ENCODE measurements at places on chromosomes 7 and 10.

DNA sequence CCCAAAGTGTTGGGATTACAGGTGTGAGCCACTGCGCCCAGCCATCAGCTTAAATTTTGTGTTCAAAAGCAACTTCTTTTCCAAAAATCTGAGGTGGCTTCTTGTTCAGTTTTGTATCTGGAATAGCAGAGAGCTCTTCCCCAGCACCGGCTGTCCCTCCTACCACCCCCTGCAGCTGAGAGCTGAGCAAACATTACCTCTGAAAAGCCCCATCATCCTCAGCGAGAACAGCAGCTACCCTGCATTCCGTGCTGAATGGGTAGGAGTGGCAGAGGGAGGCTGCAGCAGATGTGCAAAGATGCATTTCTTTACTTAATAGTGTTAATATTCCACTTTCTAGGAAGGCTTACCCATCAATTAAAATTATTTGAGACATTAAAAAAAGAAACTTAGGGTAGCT lies 31.8 kb downstream of the CCM2 start:
- DNase-seq, result no peak

- DNase-seq, result peak; percentile 67
Observed at GRCh38 chr7:81469869-81470723, 299.8 kb downstream of the HGF start.

DNA sequence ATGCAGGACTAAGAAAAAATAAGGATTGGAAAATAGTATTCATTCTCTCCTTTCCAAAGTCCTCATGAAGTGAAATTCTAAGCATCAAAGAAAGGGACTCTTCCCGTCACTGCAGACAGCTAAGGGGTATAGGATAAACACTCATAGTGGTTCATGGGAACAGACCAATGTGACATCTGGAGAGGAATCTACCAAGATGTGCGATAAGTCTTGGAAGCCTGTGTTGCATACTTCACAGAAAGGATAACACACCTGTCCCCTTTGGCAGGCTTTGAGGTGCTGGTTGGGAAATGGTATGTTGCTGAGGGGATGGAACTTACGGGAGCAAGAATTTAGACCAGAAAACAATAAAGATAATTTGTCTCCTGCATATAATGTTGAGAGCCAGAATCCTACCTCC lies 248.1 kb downstream of the ARHGAP21 start:
- peak; percentile 37 for DNase-seq

GRCh38 chr7:80189638-80190037 lies 55.0 kb downstream of the GNAI1 start:
- no peak for DNase-seq

DNA sequence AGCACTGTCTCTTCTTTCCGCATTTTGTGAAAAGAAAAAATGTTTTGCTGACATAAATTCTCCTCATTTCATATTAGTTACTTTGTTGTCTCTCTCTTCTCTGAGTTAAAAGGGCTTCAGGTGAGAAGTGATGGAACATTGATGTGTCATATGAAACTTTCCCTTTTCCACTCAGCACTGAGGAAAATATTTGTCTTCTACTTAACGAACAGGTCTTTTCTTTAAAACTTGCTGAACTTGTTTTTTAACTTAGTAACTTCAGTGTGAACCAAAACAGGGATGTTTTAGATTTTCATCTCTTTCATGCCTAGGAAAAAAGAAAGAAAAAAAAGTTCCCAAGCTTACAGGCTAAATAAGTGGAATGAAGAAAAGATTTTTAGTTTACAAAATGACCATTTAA lies 19.0 kb upstream of the TSPAN12 start:
- DNase-seq, result peak; percentile 87

GRCh38 chr10:30028738-30029030 lies 30.7 kb downstream of the JCAD start:
- DNase-seq, result no peak

GRCh38 chr7:128215739-128216138 lies 25.3 kb upstream of the LEP start:
- peak; percentile 84 for DNase-seq

DNA sequence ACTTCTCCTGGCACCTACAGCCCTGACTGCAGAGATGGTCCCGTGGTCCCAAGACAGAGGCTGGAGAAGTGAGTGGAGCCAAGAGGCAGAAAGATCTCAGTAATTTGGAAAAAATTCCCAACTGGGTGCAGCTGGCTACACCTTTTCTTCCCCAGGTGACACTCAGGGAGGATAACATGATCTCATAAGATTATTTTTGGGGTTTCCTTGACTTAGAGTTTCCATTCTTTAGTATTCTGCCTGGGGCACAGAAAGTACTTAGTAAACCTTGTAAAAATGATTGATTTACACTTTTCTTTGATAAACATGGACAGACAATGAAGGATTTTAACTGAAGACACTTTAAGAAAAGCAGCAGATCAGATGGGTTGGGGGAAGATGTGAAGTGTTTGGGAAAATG lies 38.6 kb downstream of the HECW1 start:
- DNase-seq, result no peak

GRCh38 chr7:51645255-51645654 lies 328.6 kb upstream of the COBL start:
- DNase-seq, result no peak

- DNase-seq, result no peak
Observed at GRCh38 chr7:100491192-100491578, 7.5 kb downstream of the NYAP1 start.

DNA sequence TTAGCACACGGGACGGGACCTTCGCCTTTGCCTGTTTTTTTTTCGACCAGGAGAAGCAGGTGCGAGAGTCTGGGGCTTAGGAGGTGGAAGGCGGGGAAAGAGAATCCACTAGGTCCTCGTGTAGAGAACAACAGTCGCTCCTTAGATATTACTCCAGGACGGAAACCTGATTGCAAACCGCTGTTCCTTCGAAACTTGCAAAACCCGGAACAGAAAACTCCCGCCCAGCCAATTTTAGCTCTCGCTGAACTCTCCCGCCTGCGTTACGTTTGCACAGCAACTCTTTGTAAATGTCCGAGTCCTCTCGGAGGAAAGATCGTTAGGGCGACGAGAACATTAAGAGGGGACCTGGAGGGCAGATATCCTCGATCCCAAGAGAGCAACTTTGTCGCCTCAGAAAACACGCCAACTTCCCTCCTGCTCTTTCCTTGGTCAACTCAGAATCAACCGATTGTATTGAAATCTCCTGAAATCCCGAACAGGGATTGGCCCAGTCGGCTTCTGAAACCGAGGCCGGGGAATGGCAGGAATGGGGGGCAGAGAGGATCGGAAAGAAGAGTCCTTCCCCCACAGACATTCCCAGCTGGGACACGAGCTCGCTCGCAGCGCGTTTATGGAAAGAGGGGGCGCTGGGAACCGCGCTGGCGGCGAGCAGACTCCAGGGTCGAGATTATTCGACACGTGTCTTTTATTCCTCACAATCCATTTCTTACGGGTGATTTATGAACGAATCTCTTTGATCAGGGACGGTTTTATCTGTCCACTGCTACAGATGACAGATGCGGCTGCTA lies 9.9 kb downstream of the TWIST1 start:
- DNase-seq, result peak; percentile 12

DNA sequence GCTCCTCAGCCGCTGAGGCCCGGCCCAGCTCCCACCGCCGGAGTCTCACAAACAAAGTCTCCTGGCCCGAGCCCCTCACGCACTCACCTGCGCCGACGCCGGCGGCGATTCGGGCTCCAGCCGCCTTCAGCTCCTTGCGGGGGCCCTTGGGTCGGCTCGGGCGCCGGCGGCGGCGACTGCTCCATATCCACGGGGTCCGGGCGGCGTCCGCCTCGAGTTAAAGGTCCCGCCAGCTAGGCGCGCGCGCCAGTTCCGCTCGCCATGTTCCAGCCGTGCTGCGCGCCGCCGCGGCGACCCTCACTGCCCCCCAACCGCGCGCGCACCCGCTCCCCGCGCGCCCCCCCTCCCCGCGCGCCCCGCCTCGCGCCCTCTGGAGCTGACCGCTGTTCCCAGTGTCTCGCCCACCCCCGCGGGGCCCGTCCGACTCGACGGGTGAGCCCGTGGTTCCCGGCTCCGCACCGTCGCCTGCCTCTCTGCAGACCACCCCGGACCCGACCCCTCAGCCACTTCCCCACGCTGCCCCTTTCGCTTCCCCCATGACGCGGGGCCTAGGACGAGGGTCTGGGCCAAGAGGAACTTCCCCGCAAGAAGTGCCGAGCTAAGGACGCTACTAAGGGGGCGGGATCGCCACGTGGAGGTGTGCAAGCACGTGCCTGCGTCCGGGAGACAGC lies 396.1 kb downstream of the ZNF33B start:
- no peak for DNase-seq

- DNase-seq, result peak; percentile 60
Observed at GRCh38 chr7:108004220-108005142, 1.5 kb upstream of the LAMB1 start.

DNA sequence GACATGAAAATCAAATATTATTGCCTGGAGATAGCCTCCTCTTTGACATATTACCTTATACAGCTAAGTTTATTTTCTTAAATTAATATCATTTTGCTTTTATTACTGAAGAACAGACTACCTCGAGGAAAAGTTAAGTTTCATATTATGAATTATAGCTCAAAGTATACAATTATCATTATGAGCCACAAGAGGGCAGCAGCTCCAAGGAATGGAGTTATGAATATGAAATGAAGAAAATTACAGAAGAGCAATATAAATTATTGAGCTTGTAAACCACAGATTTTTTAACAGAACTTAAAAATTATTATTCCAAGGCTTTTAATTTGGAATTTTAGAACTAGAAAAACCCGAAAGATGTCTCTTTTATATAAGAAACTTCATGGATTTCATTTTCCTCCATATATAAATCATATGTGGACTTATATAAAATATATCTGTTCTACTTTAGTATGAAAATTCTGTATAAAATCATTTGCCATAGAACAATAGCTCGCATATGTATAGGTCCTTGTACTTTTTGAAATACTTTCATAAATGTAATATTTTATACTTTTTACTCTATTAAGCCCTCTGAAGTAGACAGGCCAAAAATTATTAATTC lies 40.1 kb downstream of the IQUB start:
- DNase-seq, result peak; percentile 22

DNA sequence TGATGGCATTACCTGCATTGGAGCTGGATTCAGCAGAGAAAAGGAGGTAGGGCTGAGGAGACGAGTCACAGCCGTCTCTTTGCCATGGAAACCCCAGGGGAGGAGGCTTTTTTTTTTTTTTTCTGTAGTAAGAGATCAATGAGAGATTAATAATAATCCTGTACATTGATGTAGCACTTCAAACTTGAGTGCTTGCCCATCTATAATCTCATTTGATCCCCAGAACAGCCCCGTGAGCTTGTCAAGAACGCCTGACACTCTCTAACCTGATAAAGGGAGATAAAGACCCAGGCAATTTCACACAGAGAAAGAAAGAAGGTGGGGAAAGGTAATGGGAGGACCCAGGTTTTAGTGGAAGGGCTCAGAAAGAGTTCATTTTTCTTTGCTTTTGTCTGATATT lies 195.2 kb upstream of the FOXK1 start:
- no peak for DNase-seq

DNA sequence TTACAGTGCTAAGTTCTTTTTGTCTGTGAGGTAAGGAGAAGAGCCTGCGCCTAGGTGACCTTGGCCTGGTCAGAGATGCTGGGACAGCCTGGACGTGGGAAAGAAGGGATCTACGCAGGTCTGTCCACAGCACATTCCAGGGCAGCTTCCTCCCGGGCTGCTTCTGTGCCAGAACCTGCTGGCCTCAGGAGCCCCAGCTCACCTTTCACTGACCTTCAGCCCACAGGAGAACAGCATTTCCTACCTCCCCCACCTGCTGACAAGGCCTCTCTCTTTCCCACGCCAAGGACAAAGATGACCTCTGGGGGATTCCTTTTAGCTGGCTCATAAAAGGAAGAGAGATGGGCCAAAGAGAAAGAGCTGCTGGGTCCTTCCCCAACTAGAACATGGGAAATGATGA lies 260.6 kb downstream of the KCNMA1 start:
- DNase-seq, result no peak
